ENCODE measurements at places on chromosomes 4 and X.

DNA sequence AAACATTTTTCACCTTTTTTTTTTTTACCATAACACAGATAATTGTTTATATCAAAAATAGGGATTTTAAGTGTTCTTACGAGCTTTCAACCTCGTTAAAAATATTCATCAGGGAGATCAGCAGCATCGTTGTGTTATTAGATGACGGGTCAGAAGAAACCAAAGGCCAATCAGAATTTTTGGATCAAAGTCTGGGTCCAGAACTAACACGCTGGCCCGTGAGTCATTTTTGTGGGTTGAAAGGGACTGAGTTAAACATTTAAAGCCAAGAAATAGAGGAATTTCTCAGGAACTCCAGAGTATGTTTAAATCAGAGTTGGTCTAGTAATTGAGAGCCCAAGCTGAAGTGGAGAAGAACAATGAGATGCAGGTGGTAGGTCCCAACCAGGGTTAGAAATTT, 170.8 kb downstream of the TLL1 start:
- DNase-seq = peak; percentile 67

- DNase-seq = no peak
These were observed 4.2 kb upstream of the TMEM154 start for GRCh38 chr4:152684007-152684406.

DNA sequence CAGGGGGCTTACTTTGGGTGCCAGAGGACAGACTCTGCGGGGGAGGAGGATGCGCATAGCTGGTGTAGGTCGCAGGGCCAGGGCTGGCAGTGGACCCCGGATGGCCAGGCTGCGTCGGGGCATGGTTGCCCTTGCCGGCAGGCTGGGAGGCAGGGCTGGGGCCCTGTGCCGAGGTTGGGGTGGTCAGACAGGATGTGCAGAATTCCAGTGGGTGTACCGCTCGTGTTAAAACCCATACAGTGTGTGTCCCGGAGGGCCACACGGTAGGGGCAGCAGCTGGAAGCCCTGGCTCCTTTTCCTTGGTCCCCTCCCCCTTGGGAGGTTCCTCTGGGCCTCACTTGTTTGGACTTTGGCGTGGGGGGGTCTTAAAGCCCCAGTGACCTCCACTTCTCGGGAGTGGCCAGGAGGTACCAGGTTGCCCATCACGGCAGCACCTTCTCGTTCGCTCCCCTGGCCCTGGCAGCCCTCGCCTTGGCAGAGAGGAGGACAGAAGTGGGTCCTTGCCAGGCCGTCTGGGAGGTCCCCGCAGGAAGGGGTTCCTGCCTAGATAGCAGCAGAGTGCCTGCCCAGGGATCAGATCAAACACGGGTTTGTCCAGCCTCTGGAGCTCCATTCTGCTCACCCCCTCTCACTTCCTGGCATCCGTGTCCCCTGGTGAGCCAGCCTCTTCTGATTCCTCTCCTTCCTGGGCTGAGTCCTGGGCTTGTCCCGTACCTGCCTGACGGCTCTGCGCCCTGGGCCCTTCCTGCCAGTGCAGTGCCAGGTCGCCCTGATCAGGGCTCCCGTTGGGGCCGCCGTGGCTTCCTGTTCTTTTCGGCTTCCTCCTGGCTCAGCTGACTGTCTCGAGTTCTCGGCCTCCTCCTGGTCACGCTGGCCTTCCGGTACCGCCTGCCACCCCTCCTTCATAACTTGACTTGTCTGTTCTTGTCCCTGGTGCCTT, 56.7 kb upstream of the HGFAC start:
- no peak for DNase-seq

GRCh38 chrX:9611436-9612145, 146.7 kb downstream of the TBL1X start:
- DNase-seq = peak; percentile 27

GRCh38 chr4:19583827-19584569, 667.7 kb upstream of the SLIT2 start:
- peak; percentile 14 for DNase-seq

DNA sequence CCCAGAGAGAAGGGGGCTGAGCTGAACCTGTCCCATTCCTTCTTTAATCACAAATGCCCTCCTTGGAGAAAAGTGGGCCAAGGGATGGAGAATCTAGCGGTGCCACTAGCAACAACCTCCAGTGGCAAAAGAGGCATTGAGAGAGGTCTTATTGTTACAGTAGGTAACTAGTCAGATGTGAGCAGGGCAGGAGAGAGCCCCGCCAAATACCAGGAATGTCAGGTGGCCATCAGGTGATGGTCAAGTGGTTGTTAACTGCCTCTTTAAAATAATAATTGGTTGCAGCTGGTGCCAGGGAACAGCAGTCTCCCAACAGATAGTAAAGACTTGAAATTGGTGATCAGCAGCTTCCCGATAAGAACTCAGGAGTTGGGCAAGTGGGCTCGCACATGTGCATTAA, 116.1 kb downstream of the EVC2 start:
- no peak for DNase-seq

GRCh38 chrX:65195621-65196020, 219.4 kb upstream of the ZC4H2 start:
- DNase-seq = no peak

DNA sequence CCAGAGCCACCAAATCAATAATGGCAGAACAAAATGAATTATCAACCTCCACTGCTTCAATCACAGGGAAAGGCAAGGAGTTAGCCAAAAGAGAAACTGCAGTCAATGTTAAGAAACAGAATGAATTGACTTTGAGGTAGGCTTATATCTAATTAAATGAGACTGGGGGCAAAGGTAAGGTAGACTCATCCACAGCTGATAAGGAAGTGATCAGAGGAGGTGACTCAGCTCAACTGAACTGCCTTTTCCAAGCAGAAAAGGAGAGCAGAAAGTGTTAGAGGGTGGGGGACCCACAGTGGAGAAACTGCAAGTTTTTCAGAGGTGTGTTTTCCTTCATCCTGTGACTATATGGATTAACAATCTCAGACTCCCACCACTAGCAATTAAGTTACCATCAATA, 345.8 kb upstream of the PPARGC1A start:
- no peak for DNase-seq

- DNase-seq = no peak
These were observed 63.6 kb downstream of the PALLD start for GRCh38 chr4:168560184-168561180.

DNA sequence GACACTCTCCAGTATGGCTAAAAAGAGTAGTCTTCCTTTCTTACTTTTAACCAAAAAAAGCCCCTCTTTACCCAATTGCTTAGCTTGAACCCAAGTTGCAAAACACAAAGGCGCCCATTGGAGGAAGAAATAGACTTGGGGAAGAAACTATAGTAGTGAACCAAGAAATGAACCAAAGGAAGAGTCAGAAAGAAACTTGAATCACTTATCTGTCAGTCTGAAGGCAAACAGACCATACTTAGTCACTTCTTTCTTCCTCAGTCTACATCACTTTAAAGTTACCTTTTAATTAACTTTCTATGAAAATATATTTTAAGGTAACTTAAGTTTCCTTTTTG, 161.4 kb upstream of the GIMD1 start:
- no peak for DNase-seq

DNA sequence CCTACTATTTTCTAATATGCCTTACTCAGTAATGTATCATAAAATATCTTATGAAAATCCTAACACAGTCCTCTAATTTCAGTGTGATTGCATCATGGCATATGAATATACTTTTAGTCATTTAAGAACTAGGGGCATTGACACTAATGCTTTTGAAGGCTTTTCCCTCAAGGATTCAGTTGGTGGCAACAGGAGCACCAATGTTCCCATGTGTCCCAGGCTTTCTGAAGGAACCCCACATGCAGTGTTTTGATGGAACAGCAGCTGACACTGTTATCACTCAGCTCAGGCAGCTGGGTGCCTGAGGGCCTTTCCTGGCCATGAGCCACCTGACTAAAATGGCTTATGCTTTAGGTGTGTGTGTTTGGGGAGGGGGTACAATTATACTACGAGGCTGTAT, 348.3 kb downstream of the ARHGAP24 start:
- peak; percentile 55 for DNase-seq

DNA sequence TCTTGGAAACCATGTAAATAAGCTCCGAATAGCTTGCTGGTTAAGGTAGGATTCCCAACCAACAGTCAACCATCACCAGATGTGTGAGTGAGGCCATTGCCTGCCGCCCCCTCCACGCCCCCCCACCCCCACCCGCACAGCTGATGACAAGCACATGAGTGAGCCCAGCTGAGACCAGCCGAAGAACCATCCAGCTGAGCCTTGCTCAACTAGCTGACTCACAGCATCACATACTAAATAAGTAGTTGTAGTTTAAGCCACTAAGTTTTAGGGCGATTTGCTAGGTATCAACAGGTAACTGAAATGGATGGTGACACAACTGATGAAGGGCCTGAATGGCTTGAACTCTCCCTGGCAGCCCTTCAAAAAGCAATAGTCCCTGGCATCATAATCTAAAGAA, 1.6 kb upstream of the CCDC149 start:
- DNase-seq = no peak

DNA sequence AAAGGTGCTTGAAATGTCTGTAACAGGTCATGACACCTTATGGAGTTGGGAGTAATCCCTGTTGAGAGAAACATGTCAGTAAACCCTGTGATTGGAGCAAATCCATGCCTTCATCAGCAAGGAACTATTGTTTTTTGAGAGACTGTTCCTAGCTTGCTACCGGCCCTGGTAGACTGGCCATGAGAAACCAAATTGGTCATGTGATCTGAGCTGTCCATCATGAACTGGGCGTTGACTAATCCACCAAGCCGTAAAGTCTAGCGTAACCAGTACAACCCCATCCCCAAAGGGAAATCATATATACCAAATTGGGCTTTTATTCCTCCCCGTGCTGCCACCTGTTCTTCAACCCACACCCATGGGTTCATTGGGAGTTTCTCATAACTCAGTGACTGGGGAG, 143.7 kb downstream of the PHF8 start:
- no peak for DNase-seq

DNA sequence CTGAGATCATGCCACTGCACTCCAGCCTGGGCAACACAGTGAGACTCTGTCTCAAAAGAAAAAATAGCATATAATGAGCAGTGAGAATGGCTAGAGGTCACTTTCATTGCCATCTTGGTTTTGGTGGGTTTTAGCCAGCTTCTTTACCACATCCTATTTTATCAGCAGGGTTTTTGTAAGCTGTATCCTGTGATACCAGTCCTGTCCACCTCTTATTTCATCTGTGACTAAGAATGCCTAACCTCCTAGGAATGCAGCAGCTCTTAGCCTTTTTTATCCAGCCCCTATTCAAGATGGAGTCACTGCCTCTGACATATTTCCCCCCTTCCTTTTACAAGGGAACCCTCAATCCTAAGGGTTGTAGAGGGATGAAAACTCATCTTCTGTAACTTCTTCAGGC, 26.1 kb upstream of the IGFBP7 start:
- peak; percentile 83 for DNase-seq

DNA sequence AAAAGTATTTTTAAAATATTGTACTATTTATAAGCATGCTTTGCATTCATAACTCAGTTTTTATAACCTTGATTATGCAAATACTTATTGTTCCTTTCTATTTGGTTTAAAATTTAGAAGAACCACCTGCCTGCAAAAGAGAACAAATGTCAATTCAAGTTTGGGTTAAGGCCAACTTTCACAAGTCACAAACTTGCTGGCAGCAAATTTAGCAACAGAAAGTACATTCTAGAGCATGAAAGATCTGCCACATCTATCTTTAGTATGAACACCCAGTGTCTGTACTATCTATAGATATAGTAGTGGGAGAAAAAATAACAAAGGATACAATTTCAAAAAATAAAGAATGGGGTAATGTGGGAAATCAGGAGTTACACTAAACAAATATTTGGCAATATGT, 1014.2 kb downstream of the C4orf33 start:
- no peak for DNase-seq

GRCh38 chr4:69490271-69490670, 5.4 kb downstream of the UGT2B4 start:
- no peak for DNase-seq

- DNase-seq = no peak
These were observed 494.8 kb upstream of the AGA start for GRCh38 chr4:177937041-177937440.

GRCh38 chr4:179989975-179990374, 2253.2 kb upstream of the TENM3 start:
- DNase-seq = no peak

DNA sequence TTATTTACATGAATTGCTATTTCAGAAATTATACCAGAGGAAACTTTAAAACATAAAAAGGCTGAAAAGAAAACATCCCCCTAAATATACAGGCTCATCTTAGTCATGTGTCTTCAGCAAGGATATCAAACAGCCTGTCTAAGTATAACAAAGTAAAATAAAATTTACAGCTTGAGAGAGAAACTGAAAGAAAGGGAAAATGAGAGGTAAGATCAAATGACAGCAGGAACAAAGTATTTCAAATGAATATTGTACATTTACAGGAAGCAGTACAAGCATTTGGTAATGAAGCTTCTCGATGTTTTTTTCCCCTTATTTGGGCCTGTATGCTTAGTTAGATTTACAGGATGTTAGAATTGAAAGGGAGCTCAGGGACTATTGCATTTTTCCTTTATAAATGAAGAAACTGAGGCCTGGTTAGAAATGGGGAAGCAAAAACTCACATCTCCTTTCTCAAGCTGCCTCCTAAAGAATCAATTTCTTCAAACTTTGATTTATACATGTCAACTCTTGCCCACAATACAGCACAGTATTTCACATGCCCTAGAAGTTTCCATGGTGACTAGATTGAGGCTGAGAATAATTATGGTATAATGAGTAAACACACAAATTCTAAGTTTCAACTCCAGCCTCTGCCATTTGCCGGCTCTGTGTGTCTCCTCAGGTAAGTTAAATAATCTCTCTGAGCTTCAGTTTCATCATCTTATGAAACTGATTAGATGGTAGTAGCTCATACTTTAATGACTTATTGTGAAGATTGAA, 29.3 kb downstream of the DAPP1 start:
- DNase-seq = no peak

GRCh38 chrX:26376037-26376708, 160.2 kb downstream of the MAGEB5 start:
- DNase-seq = no peak

GRCh38 chr4:38804654-38805295, at the start of gene TLR1:
Gene TLR1, minus strand, starts transcription at chr4:38804791. Its CDS starts 5,960 bp downstream, at chr4:38798831.
- peak; percentile 74 for DNase-seq

GRCh38 chr4:48665555-48666186, 114.4 kb downstream of the FRYL start:
- peak; percentile 66 for DNase-seq

GRCh38 chrX:69025802-69026301, 139.4 kb downstream of the PJA1 start:
- DNase-seq = peak; percentile 81

- DNase-seq = peak; percentile 78
These were observed at the start of gene ITGB1BP2 for GRCh38 chrX:71301195-71301924. Gene ITGB1BP2, plus strand, starts transcription at chrX:71301750. Its CDS starts 57 bp downstream, at chrX:71301807.

GRCh38 chr4:111400741-111401140, 744.5 kb upstream of the FAM241A start:
- peak; percentile 50 for DNase-seq

GRCh38 chr4:73258436-73258685, 237 bp downstream of the ANKRD17 start:
- no peak for DNase-seq

DNA sequence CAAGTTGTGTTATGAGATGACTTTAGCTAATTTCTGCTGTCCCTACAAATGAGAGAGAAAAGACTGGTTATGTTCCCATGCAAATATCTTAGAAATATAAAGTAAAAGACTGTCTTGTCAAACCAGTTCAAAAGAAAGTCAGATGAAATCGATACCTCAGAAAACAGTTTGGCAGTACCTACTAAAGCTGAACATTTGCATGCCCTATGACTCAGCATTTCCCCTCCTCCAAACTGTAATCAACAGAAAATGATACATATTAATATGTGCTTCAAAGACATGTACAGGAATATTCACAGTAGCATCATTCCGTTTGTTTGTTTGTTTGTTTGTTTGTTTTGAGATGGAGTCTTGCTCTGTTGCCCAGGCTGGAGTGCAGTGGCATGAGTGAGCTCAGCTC, 90.3 kb downstream of the ARX start:
- DNase-seq = peak; percentile 2

- no peak for DNase-seq
These were observed 161.8 kb downstream of the GABRB1 start for GRCh38 chr4:47193179-47193578.

Measured in M059J (cell line).